ENCODE measurements at places on chromosomes 7 and 10. TPM values are rescaled to one million over a fixed set of nuclear protein-coding genes. Genes with fewer than 3 reads are reported as not detected.

GRCh38 chr7:106901828-106902441 lies 36.9 kb downstream of the PIK3CG start:
- no peak for DNase-seq

GRCh38 chr10:73839276-73839966 lies 28.0 kb upstream of the NDST2 start:
- no peak for DNase-seq

GRCh38 chr7:50976064-50976463 lies 193.4 kb upstream of the GRB10 start:
- DNase-seq = no peak

GRCh38 chr10:25661632-25662031 lies 272.4 kb upstream of the MYO3A start:
- no peak for DNase-seq

- no peak for DNase-seq
Measured at GRCh38 chr10:49615213-49615612, 1.4 kb downstream of the CHAT start.

GRCh38 chr10:23063045-23063972 lies 32.1 kb upstream of the MSRB2 start:
- peak; percentile 8 for DNase-seq

DNA sequence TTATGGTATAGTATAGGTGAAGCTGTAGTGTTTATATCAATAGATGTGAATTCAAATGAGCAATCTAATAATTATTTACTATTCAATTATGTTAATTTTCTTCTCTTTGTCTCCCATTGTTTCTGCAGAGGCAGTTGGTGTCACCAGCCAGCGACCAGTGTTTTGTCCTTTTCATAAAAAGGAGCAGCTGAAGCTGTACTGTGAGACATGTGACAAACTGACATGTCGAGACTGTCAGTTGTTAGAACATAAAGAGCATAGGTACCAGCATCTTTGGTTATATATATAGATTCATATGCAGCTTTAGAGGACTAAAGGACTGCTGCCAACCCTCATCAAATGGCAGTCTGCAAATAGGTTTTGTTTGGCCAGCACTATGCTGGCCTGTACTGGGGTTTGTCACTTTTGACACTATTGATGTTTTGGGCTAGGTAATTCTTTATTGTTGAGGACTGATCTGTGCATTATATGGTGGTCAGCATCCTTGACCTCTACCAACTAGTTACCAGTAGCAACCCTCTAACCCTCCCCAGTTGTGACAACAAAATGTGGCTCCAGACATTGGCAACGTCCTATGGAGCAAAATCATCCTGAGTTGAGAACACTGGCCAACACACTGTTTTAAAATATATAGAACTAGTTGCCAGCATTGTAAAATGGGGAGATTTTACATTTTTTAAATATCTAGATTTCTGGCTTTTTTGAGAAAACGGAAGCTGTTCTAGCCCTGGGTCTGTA lies 59.2 kb downstream of the TRIM24 start:
- no peak for DNase-seq

- no peak for DNase-seq
Measured at GRCh38 chr10:35924759-35925158, 282.7 kb upstream of the FZD8 start.

DNA sequence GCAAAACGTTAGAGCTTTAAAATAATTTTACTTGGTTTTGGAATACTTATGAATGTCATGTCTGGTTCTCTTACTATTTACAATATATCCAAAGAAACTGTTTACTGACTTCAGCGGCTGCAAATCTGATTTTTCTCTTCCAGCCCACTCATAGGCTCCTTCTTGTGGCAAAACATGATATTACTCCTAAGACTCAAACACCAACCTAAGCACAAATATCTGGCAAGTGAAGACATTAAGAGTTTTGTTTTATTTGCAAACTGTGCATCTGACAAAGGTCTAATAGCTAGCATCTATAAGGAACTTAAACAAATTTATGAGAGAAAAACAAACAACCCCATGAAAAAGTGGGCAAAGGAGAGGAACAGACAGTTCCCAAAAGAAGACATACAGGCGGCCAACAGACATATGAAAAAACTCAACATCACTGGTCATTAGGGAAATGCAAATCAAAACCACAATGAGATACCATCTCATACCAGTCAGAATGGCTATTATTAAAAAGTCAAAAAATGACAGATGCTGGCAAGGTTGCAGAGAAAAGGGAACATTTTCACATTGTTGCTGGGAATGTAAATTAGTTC lies 20.3 kb upstream of the GJC3 start:
- DNase-seq = peak; percentile 6

GRCh38 chr7:47636081-47636432 lies 54.1 kb upstream of the TNS3 start:
- no peak for DNase-seq

DNA sequence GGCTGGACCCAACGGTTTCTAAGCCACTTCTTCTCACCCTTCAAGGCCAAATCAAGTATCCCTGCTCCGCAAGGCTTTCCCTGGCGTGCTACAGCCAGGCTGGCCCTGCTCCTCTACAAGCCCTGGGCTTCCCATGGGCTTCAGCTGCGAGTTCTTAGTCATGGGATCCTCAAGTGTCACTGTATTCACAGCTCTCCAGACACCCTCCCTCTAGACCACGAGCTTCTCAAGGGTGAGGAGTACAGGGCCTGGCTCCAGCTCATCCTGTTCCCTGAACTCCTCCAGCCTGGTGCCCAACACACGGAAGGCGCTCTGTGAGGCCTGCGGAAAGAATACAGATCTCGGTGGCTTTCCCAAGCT lies 38.8 kb downstream of the FAM53B start:
- DNase-seq = no peak

- peak; percentile 17 for DNase-seq
Measured at GRCh38 chr10:75497997-75498883, 66.8 kb downstream of the LRMDA start.

- DNase-seq = no peak
Measured at GRCh38 chr7:100099452-100099851, 1.7 kb downstream of the MCM7 start.

Gene NKX1-2
- not detected for total RNA-seq

Gene TRIM8
- 25.5 TPM for total RNA-seq

Gene CPN1
- total RNA-seq = not detected

Gene GBX1
- total RNA-seq = not detected

Gene CTAGE15
- total RNA-seq = not detected

Gene FAM13C
- total RNA-seq = 3.3 TPM

Gene RTKN2
- 0.90 TPM for total RNA-seq

Data from IMR-90 (cell line).